Right atrium auricular region (tissue), 2 donors: ENCODE measurements at places on chromosomes 5 and 9. TPM values are rescaled to one million over a fixed set of nuclear protein-coding genes. Genes with fewer than 3 reads are reported as not detected.

DNA sequence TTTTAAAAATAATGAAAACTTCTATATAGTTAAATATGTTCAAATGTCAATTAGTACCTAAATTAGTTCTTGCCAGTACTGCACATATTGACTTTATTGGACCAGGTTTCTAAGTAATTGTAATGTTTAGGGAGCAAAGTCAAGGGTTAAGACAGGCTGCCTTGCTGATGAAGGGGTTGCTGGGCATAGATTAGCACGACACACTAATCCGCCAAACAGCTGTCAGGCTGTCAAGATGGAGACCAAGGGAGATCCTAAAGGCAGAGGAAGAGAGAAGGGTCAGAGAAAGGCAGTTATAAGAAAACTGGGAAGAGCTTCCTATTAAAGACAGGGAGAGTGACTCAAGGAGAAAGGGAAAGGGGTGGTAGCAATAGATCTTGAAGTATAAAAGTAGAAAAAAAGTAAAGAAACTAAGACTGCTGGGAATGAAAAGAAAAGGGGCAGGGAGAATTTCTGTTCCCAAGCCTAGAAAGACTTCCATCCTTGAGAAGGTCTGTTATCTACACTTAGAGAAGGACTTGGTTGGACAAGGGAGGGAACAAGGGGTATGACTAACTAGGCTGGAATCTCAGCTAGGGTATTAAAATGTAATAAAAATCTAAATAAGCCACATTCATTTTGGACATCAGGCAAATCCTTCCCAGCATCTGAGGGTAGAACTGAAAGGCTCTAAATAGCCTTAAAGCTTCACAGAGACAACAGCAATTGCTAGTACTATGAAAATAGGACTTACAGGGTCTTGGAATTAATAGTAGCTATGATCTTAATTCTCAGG is 188.7 kb downstream of the FBXL17 start:
- DNase-seq = no peak

DNA sequence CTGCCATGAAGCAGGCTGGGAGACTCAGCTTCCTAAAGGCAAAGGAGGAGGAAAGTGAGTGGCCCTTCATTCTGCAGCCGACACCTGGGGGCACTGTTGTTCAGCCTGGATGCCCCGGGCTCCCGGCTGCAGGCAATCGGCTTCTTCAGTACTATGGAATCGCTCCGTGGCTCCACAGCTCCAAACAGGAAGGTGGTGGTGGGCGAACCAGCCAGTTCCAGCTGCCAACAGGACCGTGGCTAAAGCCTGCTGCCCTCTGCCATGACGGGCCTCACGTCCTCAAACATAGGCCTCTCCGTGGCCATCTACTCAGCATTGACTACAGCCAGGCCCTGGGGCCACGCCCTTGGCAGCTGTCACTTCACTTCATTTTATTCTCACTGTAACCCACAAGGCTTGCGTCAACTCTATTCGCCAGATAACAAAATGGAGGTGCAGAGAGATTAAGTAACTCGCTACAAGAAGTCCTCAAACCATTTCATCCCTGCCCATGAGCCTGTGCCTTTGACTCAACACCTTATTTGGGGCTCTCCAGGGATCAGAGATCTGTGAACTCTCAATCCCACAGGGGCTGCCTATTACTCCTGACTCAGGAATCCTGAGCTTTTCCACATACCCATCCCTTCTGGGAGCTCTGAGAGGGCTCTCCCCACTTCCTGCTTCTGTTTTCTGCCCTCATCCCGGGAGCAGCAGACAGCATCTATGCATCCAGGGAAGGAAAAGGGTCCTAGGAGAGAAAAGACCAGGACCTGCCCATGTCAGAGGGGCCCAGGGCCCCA is 38.0 kb downstream of the PAX5 start:
- DNase-seq = no peak

ZFP37 gene
- total RNA-seq = 2.2 TPM

- DNase-seq = no peak
Measured at GRCh38 chr5:103498800-103499551, 63.6 kb downstream of the NUDT12 start.

GRCh38 chr5:111278858-111279504 is 54.8 kb downstream of the CAMK4 start:
- no peak for DNase-seq

ADGRV1 gene
- total RNA-seq = 1.8 TPM

DNA sequence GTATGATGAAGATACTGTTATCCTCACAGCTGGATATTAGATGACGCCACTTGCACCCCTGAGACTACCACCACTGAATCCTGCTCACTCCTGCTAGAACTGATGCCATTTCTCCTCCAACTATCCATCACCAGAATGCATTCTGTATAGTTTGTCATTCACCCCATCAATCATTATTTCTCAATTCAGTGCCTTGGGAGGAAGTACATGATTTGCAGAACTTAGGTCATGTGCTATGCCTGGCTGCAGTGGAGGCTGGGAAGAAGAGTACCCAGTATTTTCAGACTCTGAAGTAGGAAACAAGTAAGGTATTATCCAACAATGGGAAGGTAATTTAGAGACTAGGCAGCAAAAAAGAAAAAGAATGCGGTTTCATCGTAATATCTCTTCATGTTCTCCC is 26.2 kb upstream of the HSD17B4 start:
- DNase-seq = no peak

- no peak for DNase-seq
Measured at GRCh38 chr5:14569948-14570691, 11.5 kb upstream of the OTULINL start.

- no peak for DNase-seq
Measured at GRCh38 chr5:90353254-90353653, 56.3 kb downstream of the CETN3 start.

- no peak for DNase-seq
Measured at GRCh38 chr9:93080406-93080805, 15.6 kb upstream of the CARD19 start.

GRCh38 chr5:105630803-105631202 is 2039.9 kb downstream of the EFNA5 start:
- DNase-seq = no peak

NUTM2F gene
- not detected for total RNA-seq

NR6A1 gene
- total RNA-seq = 2.6 TPM

DNA sequence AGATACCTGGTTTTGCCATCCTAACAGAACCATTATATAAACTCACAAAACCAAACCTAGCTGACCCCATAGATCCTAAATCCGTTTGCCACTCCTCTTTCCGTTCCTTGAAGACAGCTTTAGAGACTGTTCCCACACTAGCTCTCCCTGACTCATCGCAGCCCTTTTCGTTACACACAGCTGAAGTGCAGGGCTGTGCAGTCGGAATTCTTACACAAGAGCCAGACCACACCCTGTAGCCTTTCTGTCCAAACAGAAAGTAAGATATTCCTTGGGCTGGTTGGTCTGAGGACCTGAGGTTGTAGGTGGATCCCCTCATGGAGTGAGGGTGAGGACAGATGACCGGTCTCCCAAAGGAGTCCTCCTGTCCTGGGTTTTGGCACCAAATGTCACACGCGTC is 56.7 kb upstream of the NAA35 start:
- no peak for DNase-seq
